ENCODE measurements at places on chromosomes 2 and 18. TPM values are rescaled to one million over a fixed set of nuclear protein-coding genes. Genes with fewer than 3 reads are reported as not detected.

Gene NR4A2
- 21.0 TPM for polyA plus RNA-seq

- no peak overlapping the region for H3K4me3 ChIP-seq
- H3K4me1 ChIP-seq, result no peaks in the 10 kb centered on the region
- DNase-seq, result no peak
- peaks cover 11% of the 10 kb centered on the region for H3K36me3 ChIP-seq
Measured at GRCh38 chr18:63175264-63175663, 144.3 kb downstream of the BCL2 start.

GRCh38 chr2:19358242-19359020, at the start of gene OSR1:
TSS of gene OSR1 (minus strand) at chr2:19358623. CDS start at chr2:19353805, 4,818 bp downstream.
- no peak for DNase-seq
- peak within 1 kb of the TSS; percentile 48 for H3K4me3 ChIP-seq
- H3K27me3 ChIP-seq, result peaks cover 63% of the 10 kb centered on the region
- no peaks in the 10 kb centered on the region for H3K36me3 ChIP-seq

Gene CNTNAP5
- not detected for polyA plus RNA-seq

Gene PPP1R1C
- polyA plus RNA-seq, result not detected
